ENCODE measurements at places on chromosomes 1 and 21.

GRCh38 chr1:205959789-205960188 lies 16.5 kb upstream of the SLC26A9 start:
- no peak for DNase-seq

DNA sequence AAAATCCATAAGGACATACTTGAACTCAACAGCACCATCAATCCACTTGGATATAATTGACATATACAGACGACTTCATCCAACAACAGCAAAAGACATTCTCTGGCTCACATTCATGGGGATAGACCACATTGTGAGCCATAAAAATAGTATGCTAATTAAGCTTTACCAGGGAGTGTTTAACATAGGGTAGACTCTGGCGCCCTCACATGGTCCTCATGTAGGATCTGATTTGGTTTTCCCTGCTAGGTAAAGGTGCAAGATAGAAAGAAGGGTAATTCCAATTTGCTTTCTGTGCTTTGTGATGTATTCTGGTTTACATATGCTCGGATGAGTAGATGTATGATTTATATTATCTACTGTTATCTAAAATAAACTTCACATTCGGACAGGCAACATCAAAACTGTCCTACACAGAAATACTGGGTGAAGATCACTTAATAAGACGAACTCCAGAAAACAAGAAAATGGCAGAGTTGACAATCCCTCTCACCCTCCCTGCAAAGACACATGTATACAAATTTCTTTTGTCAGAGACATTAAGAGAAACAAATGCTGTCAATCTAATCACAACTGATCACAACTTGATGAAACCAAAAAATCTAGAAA lies 27.7 kb downstream of the CR1L start:
- no peak for DNase-seq

DNA sequence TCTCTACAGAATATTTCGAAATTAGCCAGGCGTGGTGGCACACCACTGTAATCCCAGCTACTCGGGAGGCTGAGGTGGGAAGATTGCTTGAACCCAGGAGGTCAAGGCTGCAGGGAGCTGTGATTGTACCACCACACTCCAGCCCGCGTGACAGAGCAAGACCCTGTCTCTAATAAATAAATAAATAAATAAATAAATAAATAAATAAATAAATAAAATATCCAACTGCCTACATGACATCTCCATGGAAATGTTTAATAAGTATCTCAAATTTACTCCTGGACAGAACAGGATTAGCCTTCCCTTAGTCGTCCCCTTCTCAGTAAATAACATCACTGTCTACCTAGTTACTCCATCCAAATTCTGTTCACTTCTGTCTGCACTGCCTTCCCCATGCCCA lies 29.0 kb upstream of the KCNN3 start:
- no peak for DNase-seq

DNA sequence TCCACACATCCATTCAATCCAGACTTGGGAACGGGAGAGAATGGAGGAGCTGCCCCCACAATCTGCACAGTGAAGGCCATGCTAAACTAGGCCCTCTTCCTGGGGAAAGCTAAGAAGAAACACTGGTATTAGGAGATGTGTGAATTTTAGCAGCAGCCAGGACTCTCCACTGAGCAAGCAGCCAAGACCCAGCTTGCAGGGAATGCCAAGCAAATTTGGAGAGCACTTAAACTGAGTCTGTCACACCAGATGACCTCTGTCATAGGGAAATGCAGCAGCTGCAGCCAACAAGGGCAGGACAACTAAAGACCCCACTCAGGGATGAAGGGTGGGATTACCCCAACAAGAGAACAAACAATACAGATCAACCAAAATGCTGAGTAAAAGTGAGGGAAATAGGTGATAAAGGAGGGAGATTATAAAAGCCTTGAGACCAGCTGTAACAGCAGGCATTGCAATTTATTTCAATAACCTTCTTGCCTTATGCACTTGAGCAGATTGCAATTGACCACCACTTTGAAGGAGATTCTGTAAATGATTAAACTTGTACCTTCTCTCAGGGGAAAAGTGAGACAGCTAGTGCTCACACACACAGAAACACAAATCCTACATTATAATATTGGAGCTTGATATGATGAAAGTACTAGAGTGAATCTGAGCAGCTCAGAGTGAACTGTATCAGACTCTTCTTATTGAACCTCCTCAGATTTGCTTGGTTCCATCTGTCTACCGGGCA lies 2.5 kb upstream of the CLCA1 start:
- DNase-seq, result no peak

- DNase-seq, result no peak
Measured at GRCh38 chr1:197468543-197469175, 200.6 kb downstream of the CRB1 start.

DNA sequence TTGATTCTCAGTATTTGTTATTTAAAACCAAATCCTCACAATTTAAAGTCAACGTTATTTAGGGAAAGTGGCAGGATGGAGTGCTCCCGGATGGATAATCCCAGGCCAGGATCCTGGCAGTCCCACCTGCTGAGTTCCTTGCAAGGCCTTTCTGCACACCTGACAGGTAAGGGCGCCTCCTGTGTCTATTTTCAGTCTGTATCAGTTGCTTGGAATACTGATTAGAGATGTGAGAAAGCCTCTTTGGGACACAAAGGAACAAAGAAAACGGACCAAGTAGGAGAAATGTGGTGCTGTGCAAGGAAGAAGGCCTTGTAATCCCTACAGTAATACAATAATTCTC lies 12.2 kb downstream of the STYXL2 start:
- no peak for DNase-seq

DNA sequence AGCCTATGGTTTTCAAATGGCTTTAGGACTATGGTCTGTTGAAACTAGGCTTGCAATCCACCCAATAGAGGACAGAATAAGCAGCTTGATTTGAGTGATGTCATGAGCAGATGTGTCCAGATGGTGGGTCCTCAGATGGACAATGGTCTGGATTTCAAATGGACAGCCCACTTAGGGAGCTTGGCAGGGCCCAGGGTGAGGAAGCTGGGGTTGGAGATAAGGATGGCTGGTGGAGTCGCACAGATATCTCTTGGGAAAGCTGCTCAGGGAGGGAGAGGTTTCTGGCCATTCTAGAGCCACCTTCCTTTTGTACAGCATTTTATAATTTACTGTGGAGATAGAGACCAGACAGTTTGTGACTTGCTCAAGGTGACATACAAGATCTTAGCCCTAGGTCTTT lies 55.0 kb downstream of the NFASC start:
- no peak for DNase-seq

DNA sequence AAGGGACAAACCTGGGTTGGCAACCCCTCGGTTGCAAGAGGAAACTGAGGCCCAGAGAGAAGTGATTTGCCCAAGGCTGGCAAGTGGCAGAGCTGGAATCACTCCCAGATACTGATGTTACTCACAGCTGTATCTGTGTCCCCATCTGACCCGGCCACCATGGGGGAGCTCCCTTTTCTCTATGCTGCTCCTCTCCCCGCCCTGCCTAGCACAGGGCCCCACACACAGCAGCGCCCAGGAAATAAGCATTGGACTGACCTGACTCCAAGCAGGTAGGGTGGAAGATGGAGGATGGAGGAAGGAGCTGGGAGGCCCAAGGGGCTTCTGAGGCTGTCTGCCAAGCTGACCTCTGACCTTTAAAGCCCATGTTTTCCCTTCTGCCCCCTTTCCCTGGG lies 3.0 kb upstream of the FBLIM1 start:
- DNase-seq, result no peak

DNA sequence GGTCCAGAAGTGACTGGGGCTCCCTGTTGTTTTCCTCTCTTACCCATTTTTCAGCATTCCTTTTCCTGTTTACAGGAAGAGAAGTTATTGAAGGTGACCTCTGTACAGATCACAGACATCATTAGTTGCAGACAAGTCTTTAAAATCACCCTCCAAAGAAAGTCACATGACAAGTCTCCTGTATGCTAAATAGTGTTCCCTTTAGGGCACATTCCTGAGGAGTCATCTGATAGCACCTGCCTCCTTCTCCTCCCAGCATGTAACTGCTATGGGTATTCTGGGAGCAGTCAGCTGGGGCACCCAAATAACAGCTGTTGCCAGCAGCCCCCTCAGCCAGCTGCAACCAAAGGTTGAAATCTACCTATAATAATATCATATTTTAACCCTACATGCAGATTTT lies 200.6 kb downstream of the PTGER3 start:
- DNase-seq, result no peak

DNA sequence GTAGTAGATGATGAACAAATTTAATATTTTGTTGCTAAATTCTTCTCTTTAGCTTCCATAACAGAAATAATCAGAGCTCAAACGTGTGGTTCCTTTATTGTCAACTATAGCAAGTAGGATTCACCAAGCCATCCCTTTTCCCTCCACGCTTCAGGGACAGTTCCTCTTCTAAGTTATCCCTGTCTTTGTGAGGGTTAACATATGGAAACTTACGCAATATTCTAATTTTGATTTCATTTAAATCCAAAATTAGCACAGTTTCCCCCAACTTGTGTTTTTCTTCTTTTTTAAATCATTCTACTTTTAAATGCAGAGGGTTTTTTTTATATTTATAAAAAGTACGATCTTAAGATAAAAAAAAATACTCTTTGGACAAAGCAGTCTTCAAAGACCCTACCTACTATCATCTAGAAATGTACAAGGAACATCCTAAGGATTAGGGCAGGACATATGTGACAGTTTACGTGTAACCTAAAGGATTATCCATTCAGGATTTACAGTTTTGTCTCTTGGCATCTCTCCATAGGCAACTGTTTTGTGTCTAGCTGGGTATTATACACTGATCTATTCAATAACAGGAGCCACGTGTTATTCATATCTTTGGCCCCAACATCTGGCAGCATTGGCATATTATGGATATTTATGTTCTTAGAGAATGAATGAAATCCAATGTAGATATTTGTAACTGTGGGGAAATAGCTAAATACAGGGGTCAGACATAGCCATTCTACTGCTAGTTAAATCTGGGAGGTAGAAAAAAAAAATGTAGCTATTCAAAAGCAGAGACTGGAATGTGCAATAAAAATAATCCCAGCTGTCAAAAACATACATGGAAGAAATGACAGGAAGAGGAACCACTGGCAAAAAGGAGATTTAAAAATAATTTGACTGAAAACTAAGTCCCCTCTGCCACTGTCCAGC lies 272.9 kb downstream of the NEGR1 start:
- DNase-seq, result no peak

DNA sequence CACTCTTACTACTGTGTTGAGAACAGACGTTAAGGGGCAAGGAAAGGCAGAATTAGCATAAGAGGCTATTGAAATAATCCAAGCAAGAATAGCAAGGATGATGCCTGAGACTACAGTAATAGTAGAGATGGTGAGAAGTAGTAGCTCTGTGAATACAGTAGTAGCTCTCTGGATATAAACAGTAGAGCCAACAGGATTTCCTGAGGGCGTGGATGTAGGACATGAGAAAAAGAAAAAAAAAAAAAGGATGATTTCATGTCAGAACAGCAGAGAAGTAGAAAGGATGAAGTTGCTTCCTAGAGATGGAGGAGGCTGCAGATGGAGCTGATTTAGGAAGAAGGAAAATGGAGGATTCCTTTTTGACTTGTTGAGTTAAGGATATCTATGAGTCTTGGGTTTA lies 112.3 kb downstream of the OMA1 start:
- no peak for DNase-seq

DNA sequence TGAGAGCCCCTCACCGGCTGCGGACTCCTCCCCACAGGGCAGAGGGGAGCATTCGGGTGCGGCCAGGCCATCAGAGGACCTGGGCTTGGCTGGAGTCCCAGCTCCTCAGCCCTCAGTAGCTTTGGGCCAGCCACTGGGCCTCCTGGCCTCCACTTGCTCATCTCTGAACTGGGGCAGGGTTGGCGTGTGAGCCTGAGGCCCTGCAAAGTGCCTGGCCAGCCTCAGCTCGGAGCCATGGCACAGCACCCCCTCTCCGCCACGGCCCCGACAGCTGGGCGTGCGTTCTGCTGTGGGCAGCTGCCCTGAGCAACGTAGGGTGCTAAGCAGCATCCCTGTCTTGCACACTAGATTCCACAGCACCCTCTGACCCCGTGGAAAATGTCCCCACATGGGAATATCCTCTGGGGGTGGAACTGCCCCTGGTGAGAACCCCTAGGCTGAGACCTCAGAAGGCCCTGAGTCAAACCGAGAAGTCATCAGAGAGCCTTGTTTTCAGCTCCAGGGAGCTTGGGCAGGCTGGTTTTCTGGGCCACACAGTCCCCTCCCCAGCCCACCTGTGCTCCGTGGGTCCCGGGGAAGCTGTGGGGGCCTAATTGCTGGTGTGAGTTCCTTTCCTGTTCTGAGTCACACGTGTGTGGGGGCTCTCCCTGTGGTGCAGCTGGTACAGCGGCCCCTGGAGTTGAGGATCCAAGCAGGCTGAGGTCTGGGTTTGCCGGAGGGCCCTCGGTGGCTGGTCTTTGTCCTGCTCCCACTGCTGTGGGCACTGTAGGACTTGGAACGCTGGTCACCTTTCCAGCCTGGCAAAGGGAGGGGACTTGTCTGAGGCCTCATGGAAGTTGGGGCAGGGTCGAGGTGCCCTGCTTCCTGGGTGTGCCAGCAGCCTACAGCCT lies 24.5 kb downstream of the TP73 start:
- no peak for DNase-seq

- no peak for DNase-seq
Measured at GRCh38 chr21:30166705-30167104, at the start of gene CLDN17. Gene CLDN17 (minus strand): TSS chr21:30166805. CDS start chr21:30166617, 188 bp downstream.

- no peak for DNase-seq
Measured at GRCh38 chr1:234605983-234606783, 3.8 kb downstream of the IRF2BP2 start.

DNA sequence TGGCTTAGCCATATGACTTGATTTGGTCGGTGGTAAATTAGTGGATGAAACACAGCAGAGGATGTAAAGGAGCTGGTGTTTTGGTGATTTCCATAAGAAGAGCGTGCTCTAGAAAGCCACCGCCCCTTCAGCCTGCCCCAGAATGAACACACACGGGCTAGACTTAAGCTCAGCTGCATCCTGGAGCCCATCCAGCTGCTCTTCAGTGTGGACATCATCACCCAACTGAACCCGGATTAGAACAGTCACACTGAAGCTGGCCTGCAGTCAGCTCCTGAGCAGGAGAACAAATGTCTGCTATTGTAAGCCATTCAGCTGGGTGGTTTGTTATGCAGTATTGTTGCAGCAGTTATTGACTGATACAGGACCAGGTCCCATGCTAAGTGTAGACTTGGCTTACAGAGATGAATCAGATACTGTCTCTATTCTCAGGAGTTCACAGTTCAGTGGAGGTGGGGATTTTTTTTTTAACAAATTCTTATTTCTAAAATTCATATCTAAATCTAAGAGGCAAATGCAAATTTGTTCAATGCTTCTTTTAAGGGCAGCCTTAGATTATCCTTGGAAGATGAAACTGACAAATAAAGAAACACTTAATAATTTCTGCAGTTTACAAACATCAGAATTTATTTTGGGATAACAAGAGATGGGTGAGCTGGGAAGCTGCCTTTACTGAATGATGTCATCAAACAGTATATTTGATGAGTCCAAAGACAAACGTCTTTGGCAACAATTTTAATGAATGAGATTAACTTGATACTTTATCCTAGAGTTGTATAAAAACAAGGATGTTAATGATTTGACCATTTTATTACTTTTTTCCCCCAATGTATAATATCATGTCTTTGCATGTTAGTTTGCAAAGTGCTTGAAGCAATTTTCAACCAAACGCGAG lies 251.2 kb downstream of the TRABD2B start:
- no peak for DNase-seq
